Breast epithelium (tissue), 4 donors: ENCODE measurements at places on chromosomes 1 and 21. TPM values are rescaled to one million over a fixed set of nuclear protein-coding genes. Genes with fewer than 3 reads are reported as not detected.

Gene HES2
- 3.4 TPM for total RNA-seq

DNA sequence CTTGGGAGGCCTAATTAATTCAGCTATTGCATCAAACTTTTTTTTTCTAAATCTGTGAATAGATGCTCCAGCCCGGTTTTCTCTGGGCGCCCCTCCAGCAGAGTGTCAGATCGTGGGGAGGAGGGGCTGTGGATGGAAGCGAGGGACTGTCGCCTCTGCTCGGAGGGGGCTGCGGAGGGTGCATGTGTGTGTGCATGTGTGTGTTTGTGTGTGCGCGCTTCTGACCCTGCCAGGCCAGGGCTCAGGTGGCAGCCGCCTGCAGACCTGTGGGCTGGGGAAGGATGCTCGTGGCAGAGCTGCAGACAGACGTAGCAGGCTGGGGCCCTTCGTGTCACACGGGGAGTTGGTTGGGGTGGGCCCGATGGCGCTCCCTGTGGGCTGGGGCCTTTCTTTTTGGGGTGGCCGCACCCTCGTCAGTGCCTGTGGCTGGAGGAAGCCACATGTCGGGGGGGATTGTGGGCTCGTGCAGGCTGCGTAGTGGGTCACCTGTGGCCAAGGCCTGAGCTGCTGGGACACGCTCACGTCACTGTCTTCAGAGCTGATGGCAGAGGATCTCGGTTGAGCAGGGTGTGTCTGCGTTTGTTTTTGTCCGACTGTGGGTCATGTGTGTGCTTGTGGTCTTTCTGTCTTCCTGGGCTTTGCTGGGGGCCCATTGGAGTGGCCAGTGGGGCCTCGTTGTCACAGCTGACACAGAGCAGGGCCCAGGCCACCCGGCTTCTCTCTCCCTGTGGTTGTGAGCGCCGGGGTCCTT is 2.8 kb downstream of the SKI start:
- DNase-seq = no peak

DNA sequence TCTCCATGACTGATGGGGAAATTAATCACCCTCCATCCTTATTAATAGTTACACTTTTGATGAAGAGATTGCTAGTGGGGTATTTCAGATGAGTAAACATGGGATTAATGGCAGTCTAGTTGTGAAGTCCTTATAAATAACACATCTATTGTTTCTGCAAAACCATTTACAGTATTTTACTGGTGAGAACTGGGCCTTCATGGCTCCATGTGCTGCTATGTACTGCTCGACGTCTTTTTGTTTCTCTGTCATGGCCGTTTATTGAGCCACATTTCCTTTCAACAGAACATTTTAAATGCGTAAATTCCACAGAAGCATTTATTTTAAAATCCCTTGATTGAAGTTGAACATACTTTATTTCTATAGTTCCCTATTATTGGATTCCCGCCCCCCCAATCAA is 34.5 kb downstream of the SPEN start:
- DNase-seq = no peak

Gene INAVA
- total RNA-seq = 1.0 TPM

Gene SYCP1
- total RNA-seq = not detected

Gene WNT2B
- total RNA-seq = 2.9 TPM

Gene NCAM2
- total RNA-seq = 3.6 TPM

DNA sequence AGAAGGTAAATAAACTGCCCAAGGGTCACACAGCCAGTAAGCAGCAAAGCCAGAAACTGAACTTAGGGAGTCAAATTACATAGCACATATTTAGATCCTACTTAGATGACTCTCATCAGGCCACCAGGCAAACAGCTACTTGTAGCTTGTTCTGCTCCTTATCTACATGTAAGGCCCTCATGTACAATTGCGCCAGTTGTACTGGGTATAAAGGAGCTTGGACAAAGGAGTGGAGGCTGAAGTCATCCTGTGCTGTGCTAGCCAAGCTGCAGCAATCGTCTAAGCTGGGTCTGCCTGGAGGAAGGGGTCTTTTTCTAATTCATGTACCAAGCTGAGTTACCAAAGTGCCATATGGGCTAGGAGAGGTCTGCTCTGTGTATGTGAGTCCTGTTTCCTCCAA is 12.8 kb downstream of the ETNK2 start:
- DNase-seq = no peak

Gene MRPL24
- total RNA-seq = 36.6 TPM

Gene C1orf35
- 15.7 TPM for total RNA-seq

- DNase-seq = no peak
These were observed 808.6 kb downstream of the USP25 start for GRCh38 chr21:16538405-16538804.

GRCh38 chr1:178397678-178398077 is 99.1 kb downstream of the CLEC20A start:
- DNase-seq = no peak

GRCh38 chr1:52368383-52369172 is 2.6 kb upstream of the CC2D1B start:
- DNase-seq = no peak

DNA sequence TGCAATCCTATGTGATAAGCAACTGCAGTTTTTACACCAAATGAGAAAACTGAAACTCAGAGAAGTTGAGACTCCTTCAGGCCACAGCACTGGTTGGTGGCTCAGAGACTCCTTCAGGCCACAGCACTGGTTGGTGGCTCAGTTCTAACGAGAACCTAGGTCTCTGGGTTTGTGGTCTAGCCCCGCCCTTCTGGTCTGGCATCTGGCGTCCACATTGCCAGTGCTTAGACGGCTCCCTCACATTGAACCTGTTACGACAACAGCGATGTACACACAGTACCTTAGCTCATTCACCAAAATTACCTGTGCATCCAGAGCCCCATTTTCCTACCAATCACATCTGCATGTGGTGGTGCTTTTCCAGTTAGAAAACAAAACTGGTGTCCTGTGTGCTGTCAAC is 66.1 kb downstream of the NID1 start:
- no peak for DNase-seq

GRCh38 chr1:11735531-11735853 is 444 bp upstream of the AGTRAP start:
- DNase-seq = no peak

DNA sequence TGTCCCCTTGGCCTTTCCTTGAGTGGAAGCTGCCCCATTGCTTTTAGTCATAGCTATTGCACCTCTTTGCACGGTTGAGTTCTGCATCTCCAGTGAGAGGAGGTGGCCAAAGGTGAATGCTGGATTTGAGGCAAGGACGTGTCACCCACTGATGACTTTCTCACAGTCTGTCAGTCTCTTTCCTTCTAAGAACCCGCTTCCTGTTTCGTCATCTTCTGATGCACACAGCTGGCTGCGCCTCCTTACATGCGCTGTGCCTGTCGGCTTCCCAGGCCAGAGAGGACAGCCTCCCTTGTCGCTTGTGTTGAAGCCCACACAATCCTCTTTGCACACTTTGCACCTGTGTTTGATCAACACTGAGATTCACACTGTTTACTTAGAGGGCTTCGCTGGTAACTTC is 41.8 kb upstream of the PWP2 start:
- DNase-seq = no peak

Gene TCHHL1
- not detected for total RNA-seq

Gene GNG4
- 0.15 TPM for total RNA-seq

DNA sequence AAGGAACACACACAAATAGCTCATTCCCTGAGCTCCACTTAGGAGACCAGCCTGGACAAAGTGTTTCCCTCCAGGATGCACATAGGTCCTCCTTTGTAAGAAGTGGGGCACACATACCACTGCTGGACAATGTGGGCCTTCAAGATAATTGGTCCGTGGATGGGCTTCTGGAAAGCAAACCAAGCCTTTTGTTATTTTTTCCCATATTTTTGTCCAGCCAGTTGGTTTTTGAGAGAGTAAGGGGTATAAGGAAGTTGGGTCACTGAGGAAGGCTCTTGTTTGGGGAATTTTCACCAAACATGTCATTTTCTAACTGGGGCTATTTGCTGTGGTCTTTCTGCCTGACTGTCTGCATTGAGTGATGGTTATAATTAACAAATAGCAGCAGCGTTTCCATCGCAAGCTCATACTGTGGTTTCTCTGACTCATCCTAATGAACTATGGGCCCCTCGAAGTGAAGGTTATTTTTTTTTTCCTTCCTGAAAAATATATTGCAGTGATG is 306.3 kb upstream of the DUSP10 start:
- DNase-seq = no peak

Gene CR2
- total RNA-seq = not detected

Gene IGSF21
- total RNA-seq = 4.8 TPM

DNA sequence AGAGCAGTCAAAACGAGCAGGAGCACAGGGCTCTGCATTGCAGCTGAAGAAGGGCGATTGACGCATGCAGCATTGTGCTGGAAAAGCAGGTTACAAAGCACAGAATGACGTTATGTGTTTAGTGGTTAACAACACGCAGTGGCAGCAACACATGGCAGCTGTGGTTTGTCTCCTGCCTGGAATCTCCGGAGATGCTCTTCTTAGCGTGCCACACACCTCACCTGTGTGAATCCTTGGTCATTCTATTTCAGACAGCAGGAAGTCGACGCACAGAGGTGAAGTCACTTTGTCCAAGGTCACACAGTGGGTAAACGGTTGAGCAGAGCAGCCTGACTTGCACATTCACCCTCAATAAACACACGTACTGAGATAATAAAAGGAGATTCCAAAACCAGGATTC is 14.7 kb downstream of the OBSCN start:
- DNase-seq = no peak

Gene MUL1
- total RNA-seq = 25.4 TPM

Gene SMIM1
- total RNA-seq = 1.3 TPM

DNA sequence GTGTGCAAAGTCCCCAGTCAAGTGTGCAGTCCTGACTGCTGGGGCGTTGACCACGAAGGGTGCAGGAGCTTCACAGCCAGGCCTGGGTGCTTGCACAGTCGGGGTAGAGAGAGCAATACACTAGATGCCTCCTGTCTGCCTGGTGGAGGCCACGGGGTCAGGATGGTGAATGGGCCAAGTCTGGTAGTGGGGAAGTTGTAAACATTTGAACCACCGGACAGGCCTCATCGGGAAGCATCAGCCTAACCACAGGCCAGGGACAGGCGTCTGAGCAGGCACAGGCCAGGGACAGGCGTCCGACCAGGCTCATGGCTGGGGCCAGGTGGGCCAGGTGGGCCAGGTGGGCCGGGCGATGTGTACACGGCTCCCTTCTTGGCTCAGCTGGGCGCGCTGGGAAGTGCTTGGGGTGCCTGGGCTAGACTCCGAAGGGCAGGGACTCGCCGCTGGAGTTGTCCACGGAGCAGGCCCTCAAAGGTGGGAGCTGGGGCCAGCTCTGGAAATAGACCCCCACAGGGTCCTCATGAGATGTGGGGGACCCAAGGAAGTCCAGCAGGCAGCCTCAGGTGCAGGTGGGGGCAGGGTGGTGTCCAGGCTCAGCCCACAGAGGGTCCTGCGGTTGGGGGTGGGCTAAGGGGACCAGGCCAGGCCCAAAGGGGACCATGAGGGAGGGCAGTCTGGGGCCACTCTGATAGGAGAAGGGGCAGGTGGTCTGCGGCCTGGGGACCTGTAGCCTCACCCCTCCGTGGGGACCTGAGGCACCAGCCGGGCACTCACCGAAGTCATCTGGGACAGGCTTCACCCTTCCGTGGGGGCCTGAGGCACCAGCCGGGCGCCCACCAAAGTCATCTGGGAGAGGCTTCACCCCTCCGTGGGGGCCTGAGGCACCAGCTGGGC is 15.0 kb downstream of the COL6A1 start:
- peak; percentile 46 for DNase-seq

GRCh38 chr1:22886211-22886610 is 86.5 kb downstream of the LACTBL1 start:
- DNase-seq = no peak

Gene USP48
- total RNA-seq = 86.9 TPM

DNA sequence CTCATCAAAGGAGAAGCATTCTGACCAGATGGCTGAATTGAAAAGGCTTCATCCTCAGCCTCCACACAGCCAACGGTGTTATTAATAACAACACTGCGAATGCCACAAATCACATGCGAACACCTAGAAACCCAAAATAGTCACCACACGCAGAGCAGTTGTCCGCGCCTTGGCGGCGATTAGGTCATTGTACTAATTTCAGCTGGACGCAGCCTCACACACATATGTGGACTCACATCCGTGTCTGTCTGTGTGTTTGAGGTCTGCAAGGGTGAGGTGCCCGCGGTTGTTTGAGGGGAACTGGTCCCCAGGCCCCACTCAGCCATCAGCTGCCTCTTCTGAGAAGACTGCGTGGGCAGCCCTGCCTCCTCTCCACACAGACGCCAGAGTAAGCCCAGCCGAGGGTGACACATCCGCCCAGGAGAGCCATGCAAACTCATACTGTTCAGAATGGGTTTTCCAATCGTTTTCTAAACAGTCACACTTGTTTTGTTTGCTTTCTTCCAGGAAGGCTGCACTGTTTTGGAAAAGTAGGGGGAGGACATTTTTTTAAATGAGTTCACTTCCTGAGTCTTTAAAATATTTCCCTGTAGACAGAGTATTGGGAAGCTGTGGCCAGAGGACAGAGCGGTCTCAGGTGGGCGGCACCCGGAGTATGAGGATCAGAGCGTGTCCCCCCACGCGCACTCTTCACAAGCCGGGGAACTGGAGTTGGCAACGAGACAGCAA is 53.4 kb downstream of the TOMM20 start:
- peak; percentile 66 for DNase-seq

Gene SPRR2A
- total RNA-seq = not detected

GRCh38 chr1:162383516-162383915 is 2.0 kb downstream of the C1orf226 start:
- no peak for DNase-seq

DNA sequence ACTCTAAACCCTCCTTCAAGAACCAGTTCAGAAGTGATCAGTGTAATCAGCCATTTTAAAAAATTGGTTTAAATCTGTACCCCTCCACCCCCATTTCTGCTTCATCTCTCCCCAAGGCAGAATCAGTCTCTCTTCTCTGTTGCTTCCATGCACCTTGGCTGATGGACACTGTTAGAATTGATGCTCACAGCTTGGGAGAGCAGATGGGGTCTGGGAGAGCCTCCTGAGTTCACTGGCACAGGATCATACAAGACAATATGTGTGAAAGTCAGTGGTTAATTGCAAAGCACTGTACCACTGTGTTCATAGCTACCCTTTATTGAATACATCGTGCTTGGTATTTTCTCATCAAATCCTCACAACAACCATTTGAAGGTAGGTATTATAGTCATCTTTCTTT is 140.9 kb downstream of the ROR1 start:
- no peak for DNase-seq

Gene SLC25A34
- total RNA-seq = 1.8 TPM

- no peak for DNase-seq
These were observed 84.0 kb downstream of the PHTF1 start for GRCh38 chr1:113675302-113675701.

Gene VSIG8
- total RNA-seq = 0.16 TPM

GRCh38 chr21:15242906-15243305 is 178.1 kb upstream of the NRIP1 start:
- DNase-seq = no peak

DNA sequence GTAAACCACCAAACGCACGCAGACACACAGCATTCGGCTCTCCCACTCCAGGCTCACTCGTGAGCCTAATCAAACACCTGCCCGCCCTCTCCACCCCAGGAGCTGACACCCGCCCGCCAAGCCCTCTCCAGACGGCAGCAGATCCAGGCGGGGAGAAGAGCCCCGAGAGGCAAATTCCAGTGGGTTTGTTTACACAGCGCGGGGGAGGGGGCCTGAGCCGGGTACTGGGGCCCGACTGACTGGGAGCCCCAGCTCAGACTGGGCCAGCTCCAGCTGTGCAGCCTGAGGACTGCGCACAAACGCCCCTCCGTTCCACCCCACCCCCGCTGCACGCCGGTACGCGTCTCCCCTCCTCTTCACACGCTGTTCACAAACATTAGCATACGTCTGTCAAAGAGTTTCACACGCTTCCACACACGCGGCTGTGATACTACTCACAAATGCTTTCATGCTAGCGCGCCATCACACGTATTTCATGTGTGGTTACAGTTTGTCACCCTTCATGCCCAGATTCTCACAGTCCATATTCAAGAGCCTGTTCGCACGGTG is 1.0 kb upstream of the EFNA1 start:
- DNase-seq = peak; percentile 76

GRCh38 chr1:960363-961131 is at the start of gene KLHL17:
TSS of gene KLHL17 (plus strand) at chr1:960584. CDS start at chr1:960694, 110 bp downstream.
- DNase-seq = no peak
